ENCODE measurements at places on chromosomes 2 and 18.

DNA sequence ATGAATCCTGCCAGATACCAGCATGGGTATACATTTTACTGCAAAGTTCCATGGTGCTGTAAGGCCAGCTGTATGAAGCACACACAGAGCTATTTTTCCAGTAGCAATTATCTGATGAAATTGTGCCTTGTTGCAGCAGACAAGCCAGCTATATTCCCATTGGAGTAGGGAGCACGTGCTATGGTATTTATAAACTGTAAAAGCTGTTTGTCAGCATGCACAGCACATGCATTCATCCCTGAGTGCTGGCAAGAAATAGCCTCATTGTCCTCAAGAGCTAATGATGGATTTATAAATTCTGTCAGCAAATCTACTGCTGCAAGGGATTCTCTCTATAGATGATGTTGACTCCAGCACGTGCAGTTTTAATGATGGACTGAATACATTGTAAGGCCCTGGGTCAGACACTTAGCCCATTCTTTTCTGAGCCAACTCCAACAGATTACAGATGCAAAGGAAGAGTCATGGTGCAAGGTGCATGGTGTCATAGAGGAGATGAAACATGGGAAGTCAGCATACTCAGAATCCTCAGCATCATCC is 61.7 kb downstream of the KCNS3 start:
- no peak for DNase-seq

DNA sequence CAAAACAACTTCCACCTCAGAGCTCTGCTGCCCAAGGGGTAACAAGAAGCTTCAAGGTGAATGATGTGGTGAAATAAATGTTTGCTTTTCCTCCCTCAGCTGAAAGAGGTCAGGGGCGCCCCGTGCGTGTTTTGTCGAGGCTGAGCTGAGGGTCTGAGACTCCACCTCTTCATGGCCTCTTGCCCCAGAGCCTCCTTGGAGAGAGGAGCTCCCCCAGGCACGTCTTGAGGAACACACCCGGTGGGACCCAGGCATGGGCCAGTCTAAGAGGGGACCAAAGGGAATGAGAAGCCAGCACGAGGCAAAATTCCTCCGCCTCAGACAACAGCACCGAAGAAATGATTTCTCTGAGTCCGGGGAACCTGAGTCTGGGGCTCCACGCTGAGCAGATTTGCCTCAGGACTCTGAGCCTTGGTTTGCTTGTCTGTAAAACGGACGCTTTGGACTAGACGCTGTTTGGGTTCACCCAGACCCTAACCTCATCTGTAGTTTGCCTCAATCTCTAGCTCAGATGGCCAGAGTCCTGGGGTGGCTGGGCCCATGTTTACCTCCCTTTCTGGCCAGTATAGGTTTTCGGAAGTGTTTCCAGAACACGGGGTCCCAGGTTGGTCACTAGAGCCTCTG is 56.4 kb upstream of the ODC1 start:
- no peak for DNase-seq

GRCh38 chr2:109614715-109615636 is 812 bp downstream of the SOWAHC start:
- DNase-seq, result no peak

- DNase-seq, result no peak
Observed at GRCh38 chr18:23284629-23285028, 149.3 kb downstream of the CABLES1 start.

DNA sequence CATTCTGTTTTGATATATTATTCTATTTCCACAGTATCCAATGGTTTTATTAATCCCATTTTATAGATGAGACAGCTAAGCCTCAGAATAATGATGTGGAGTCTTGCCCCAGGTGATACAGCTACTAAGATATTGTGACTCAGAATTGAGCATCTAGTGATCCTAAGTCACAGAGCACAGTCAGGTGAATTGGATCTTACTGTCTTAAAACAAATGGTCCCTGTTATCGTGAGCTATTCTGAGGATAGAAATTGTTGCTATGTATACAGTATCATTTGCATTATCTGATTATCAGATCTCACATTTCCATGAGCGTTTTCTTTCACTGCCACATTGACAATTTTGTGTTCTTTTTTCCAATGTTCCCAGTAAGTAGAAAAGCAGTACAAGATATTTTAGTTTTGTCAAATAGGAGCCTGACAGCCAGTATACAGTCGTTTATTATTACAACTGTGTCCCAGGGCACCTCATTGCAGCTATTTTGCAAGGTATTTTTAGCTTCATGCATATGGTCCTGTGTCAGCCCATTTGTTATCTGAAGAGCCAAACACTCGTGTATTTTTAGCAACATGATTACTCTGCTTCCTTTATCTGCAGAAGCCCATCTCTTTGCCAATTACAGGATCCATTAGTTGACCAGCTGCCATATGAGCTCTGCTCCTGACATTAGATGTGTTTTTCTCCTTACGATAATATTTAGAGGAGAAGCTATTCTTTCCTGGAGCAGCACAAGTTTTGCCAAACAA is 25.1 kb upstream of the SGPP2 start:
- DNase-seq, result no peak

GRCh38 chr2:19746611-19747309 is 155.0 kb downstream of the TTC32 start:
- DNase-seq, result no peak

- DNase-seq, result no peak
Observed at GRCh38 chr2:69700381-69700780, 41.6 kb upstream of the ANXA4 start.

DNA sequence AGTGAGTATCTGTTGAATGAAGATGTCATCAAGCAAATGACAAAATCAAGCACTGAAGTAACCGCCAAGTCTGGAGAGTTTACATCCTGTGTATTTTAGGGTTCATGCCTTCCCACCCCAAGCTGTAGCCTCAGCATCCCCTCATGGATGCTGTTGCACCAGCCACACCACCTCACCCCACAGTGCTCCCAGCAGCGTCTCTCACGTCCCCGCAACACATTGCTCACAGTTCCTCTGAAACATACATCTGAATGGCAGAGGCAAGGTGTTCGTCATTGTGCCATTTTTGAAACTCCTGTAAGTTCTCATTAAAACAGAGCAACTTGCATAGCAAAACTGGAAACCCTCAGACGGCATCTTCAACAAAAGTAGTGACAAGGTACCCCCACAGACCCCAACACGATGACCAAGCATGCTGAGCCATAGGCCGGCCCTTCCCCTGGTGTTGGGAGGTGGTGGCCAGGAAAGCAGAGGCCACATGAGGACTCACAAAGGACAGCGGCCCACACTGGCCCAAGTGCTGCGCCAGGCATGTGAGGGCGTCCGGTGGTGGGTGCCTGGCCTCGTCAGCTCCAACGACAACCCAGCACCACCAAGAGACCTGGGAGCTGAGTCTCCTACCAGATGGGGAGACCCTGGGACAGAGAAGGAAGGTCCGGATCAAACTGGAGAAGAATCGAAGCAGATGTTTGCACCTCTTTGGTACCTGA is 456.5 kb downstream of the EIPR1 start:
- DNase-seq, result no peak

DNA sequence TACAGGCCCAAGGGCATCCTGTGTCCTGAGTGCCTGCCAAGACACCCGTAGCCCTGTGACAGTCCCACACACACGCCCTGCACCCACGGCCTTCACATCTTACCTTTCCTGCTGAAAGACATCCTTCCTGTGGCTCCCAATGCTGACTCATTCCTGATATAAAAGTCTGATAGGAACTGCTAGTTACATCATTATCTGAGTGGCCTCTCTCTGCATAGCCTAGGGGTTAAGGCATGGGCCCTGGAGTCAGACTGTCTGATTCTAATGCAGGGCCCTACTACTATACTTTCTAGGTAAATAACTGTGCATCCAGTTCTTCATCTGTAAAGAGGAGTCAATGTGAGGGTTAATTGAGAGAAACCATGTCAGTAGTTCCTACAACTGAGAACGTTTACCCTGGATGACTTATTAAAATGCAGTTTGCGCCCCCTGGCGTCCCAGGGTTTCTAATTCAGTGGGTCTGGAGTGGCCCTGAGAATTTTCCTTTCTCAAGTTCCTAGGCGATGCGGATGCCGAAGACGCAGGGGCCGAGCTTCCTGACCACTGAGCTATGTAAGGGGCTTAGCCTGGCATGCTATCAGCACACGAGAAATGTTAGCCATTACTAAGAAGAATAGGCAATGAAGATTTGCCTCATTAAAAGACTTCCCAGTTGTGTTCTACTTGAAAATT is 6.0 kb upstream of the GPR45 start:
- DNase-seq, result peak; percentile 37

- no peak for DNase-seq
Observed at GRCh38 chr2:160484859-160485520, 8.6 kb downstream of the RBMS1 start.

DNA sequence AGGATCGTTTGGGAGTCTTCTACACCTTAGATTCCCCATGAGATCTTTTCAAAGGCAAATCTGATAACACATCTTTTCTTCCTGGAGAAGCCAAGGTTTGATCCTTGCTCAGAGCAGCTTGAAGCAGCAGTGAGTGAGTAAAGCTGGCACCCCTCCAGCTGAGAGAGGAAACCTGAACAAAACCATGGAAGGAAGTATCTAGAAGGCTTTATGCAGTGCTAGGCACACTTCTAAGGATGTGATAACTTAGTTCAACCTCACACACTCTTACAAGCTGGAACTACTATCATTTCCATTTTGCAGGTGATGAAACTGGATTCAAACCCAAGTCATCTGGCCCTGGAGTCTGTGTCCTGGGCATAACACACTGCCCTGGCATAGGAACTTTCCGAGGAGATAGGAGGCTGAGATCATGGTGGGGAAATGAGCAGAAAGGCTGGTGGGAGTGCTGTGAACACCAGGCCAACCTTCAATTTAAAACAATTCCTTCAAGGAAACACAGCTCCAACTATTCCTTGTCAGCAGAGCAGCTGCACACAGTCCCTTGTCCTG is 71.2 kb downstream of the CTAGE1 start:
- DNase-seq, result no peak

DNA sequence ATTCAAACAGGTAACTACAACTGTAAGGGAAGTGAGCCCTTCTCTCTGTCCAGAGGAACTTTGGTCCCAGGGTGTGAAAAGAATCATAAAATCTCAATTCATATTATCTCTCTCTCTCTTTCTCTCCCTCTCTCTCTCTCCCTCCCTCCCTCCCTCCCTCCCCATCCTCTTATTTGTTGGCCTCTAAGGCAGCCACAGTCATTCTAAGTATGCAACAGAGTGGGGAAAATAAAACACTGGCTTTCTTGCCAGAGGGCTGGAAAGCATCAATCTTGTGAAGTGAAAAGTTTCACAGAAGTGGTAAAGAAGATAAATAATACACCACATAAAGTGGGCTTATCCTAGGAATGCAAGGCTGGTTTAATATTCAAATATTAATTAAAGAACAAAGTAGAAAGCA is 95.6 kb upstream of the KCNH7 start:
- no peak for DNase-seq

GRCh38 chr2:159206736-159207380 is 79.6 kb downstream of the WDSUB1 start:
- DNase-seq, result no peak

DNA sequence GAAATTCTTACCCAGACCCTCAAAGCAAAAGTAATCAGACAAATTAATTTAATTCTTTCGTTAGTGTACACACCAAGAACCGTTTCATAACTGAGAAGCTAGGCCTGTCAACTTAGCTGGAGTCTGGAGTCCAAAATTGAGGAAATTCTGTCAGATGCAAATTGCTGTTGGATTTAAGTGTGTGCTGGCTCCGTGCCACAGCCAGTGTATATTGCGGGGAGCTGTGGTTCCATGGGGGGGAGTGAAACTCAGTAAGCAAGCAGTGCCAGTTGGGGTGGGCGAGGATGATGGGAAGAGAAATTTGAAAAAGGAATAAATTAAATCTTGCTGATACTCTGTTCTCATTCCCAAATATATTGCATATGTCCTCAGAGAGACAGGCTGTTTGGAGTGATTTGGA is 4.0 kb downstream of the ARPC2 start:
- DNase-seq, result no peak

GRCh38 chr18:61887838-61888237 is 5.0 kb downstream of the RNF152 start:
- DNase-seq, result no peak

DNA sequence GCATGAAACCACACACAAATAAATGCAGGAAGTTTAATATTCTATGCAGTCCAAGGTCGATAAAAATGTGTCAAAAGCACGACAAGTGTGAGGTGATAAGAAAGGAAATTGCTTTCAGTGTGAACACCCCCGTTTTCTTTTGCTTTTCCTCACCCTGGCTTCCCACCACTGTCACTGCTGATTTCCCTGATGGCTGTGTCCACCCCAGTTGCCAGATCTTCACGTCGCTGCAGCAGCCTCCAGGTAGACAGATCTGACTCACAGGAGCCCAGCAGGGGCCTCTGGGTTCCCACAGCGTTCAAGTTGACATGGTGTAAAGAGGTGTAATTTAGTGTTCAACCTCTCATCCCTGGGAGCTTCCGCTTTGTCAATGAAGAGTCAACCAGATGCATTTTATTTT is 128.0 kb upstream of the TACR1 start:
- no peak for DNase-seq

GRCh38 chr2:119746836-119747686 is 12.7 kb upstream of the PTPN4 start:
- DNase-seq, result no peak

- DNase-seq, result no peak
Observed at GRCh38 chr2:212814941-212815340, 276.3 kb upstream of the ERBB4 start.

DNA sequence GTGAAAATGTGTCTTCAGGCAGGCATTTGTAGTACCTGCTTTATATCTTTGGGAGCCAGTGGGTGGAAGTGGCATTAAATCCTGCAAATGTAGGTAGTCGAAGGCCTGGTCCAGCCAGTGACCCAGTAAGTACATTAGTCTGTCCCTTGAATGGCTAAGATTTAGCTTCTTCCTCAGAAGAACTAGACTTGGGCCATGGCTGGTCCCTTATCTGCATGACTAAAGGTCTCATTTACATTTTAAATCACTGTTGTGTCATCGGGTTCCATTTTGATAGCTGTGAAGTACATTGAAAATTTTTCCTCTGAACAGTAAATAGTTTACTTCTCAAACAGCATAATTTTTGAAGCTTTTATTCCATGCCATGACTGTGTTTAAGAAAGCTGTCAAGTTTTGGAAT is 438.4 kb upstream of the KLHL29 start:
- DNase-seq, result no peak

DNA sequence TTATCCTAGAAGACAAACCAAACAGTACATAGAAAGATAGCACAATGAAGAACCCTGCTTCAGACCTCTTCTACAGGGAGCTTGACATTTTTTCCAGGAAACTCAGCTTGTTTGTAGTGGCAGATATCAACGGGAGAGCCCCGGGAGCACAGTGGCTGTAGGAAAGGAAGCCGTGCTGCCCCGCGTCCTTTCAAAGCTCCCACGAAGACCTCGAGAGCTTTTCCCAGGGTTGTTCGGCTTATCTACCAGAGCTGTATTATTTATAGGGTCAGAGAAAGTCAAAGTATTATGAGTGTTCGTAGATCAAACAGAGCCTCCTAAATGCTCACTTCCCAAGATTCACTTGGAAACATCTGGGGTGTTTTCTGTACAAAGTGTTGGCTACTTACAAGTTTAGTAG is 167.1 kb upstream of the COPS8 start:
- no peak for DNase-seq

GRCh38 chr2:74008761-74009395 is 24.2 kb downstream of the TET3 start:
- DNase-seq, result no peak

GRCh38 chr2:180625006-180625844 is 355.2 kb upstream of the UBE2E3 start:
- no peak for DNase-seq

GRCh38 chr2:20595439-20596192 is 55.3 kb downstream of the HS1BP3 start:
- no peak for DNase-seq

- no peak for DNase-seq
Observed at GRCh38 chr2:28546242-28546641, 50.4 kb downstream of the PLB1 start.

Data from T-helper 9 cell (primary cell).